Kidney capillary endothelial cell (primary cell): ENCODE measurements at places on chromosomes 13 and 19.

DNA sequence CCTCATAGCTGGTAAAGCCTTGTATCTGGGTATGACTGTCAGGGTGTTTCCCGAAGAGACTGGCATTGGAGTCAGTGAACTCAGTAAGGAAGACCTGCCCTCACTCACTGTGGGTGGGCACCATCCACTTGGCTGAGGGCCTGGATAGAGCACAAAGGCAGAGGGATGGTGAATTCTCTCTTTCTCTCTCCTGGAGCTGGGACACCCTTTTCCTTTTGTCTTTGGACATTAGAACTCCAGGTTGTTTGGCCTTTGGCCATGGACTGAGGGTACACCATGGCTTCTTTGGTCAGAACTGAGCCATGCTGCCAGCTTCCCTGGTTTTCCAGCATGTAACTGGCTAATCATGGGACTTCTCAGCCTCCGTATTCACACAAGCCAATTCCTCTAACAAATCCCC is 4.6 kb upstream of the CEACAM1 start:
- DNase-seq, result no peak

DNA sequence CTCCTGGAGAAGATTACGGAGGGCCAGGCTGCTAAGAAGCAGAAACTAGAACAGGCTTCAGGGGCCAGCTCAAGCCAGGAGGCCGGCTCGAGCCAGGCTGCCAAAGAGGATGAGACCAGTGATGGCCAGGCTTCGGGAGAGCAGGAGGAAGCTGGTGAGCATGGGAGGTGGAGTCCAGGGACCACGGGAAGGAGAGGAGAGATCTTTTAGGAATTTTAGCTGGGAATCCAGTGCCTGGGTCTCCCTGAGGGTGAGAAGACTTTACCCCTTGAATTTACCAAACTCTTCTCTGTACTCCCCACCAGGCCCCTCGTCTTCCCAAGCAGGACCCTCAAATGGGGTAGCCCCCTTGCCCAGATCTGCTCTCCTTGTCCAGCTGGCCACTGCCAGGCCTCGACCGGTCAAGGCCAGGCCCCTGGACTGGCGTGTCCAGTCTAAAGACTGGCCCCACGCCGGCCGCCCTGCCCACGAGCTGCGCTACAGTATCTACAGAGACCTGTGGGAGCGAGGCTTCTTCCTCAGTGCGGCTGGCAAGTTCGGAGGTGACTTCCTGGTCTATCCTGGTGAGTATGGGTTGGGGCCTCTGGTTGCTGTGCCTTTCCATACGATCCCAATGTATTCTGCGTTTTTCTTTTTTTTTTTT is 824 bp downstream of the TSEN34 start:
- no peak for DNase-seq

- DNase-seq, result no peak
Measured at GRCh38 chr19:489418-490196, 6.7 kb upstream of the MADCAM1 start.

DNA sequence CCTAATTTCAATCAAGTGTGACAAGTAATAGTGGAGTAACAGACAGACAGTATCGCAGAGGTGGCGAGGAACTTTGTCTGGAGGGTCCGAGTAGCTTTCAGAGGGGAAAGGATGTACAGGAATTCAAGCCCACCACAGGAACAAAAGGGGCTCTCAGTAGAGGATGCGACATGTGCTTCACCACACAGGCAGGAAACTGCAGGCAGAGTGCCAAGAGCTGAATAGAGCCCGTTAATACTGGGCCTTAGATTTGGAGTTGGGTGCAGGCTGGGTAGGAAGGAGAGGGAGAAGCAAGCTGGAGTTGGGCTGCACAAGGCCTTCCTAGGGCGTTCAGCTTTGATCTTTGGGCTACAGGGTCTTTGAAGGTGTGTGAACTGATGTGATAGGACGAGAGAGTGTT is 1.2 kb downstream of the CCDC70 start:
- peak; percentile 18 for DNase-seq

DNA sequence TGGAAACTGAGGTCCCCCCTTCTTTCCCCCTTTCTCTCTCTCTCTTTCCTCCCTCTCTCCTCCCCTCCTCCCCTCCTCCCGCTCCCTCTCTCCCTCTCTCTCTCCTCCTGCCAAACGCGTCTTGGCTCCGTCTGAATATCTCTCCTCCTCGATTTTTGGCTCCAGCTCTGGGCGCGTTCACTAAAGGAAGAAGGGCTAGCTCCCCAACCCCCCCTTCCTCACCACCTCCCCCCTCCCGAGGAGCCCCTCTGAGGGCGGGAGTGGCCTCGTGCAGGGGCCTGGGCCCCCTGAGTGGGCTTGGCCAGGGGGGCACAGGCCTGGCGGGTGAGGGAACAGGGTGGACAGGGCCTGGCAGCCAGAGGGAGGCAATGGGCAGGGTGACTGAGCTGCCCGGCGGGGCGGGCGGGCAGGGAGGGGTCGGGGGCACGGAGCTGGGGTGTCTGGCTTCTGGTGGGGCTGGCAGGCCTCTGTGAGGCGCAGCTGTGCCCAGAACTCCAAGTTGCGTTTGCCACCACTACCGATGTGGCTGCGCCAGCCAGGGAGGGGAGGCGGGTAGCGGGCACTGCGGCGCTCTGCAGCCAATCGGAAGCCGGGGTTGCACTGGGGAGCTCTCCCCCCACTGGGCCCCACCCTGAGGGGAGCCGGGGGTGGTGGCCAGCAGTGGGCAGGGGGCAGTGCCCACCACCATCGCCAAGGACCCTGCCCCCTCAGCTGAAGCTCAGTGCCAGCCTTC is 7.1 kb downstream of the NFIX start:
- DNase-seq, result no peak

DNA sequence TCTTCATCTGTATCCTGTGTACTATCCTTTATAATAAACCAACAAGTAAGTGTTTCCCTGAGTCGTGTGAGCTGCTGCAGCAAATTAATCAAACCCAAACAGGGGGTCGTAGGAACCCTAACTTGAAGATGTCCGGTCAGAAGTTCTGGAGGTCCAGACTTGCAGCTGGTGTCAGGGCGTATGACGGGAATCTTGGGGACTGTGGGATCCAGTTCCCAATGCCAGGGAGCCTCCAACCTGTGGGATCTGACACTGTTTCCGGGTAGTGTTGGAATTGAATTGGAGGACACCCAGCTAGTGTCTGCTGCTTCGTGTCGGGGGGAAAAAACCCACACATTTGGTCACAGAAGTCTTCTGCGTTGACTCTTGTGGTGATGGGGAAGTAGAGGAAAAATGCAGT is 52.1 kb upstream of the AMER2 start:
- no peak for DNase-seq

DNA sequence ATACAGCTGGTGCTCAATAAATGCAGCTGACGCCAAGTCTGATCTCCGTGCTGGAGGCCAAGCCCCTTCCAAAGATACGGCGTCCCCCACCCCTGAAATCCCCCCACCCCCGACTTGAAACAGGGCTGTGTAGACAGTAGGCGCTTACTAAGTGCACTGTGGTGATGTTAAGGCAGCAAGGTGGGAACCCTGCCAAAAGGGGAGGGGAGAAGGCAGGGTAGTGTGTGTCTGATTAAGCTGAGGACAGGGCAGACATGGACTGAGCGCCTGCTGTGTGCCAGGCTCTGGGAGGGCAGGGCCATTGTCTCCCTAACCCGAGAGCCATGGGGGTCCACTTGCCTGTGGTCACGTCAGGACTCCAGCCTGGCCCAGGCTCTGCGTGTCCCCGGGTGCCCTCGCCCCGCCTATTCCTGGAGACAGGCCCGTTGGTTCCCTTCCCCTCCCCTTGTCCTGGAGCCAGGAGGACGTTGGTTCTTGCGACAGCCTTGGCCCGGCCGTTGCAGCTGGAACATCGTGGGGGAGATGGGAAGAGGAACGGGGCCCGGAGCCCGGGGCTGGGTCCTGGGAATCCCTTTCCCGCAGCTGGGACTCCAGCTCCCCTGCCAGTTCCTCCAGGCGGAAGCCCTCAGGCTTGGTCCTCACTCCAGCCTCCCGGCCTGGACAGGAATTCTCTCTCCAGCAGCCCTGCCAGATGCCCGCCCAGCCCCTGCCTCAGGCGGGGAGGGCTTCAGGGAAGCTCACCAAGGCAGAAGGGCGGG is 1.7 kb upstream of the ELANE start:
- DNase-seq, result no peak

DNA sequence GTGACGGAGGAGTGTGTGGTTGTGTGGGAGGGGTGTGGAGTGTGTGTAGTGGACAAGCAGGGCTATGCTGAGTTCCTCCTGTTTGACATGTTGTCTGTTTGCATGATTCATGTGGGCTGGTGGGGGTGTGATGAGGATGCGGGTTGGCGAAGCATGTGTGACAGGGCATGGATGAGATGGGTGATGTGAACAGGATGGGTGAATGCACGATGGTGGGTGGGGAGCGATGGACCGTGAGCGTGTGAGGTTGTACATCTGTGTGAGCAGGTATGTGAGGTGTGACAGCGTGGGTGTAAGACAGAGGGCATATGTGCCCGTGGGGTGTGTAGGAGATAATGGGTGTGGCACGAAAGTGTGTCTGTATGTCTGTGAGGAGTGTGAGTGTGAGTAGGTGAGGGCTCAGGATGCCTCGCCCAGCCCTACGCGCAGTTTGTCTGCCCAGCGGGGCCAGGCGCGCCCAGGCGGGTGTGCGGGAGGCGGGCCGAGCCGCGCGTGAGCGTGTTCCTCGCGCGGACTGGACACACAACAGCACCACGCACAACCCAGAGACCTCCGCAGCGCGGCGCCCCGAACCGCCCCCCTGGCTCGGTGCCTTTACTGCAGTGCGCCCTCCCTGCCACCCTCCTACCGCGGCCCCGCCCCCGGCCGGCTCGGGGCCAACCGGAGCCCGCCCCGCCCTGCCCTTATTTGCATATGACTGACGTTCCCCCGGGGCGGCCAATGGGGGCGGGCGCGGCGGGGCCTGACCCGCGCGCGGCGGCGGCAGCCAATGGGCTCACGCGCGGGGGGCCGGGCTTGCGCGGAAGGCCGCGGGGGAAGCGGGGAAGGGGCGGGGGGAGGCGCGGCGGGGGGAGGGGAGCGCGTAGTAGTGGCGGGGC is 14.4 kb downstream of the CIC start:
- peak; percentile 85 for DNase-seq

DNA sequence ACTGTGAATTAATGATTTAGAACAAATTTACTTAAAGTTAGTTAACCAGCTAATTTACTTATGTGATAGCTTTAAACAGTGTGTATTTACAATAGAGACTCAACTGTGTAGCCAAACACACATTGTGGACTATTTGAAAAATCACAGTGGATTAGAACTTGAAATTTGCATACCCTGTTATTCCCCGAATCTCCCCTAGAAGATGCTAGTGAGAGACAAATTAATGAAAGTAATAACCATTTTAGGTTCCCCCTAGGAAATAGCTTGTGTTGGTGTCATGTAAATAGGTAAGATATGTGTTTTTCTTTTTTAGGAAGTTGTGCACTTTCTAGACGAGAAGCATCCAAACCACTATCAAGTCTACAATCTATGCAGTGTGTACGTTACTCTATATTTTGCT is 98.5 kb downstream of the C1QTNF9 start:
- DNase-seq, result no peak

DNA sequence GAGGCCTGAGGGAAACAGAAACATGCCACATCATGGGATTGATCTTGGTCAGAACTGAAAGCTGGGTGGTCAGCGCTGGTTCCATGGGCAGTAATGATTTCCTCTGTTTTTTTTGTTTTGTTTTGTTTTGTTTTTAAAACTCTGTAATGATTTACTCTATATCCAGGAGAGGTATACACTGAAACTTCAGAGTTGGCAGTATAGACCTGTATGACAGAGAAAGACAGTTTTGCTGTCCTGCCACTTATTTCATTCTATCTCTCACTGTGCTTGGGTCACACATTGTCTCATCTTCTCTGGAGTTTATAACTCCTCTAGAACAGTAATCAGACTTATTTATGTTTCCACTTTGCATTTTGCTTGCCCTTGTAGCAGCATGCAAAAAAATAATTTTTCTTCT is 105.1 kb upstream of the SLITRK1 start:
- DNase-seq, result no peak

- peak; percentile 63 for DNase-seq
Measured at GRCh38 chr13:44231786-44232516, 141.7 kb upstream of the SERP2 start.

DNA sequence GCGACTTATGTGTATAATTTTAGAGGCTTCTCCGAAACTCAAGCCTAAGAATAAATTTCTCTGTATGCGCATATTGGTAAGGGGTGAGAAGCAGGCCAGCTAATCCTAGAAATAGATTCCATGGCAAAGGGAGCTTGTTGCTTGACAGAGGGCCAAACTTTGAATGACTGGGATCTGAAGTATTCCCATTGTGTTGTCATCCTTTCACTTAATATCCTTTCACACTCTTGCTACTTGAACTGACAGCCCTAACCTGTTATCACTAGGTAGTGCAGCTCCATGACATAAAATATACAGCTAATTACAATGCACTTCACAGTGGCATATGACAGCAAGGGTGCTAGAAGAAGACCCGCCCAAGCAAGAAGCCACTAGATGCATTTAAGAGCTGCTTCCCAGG is 309.8 kb downstream of the OXGR1 start:
- DNase-seq, result no peak

DNA sequence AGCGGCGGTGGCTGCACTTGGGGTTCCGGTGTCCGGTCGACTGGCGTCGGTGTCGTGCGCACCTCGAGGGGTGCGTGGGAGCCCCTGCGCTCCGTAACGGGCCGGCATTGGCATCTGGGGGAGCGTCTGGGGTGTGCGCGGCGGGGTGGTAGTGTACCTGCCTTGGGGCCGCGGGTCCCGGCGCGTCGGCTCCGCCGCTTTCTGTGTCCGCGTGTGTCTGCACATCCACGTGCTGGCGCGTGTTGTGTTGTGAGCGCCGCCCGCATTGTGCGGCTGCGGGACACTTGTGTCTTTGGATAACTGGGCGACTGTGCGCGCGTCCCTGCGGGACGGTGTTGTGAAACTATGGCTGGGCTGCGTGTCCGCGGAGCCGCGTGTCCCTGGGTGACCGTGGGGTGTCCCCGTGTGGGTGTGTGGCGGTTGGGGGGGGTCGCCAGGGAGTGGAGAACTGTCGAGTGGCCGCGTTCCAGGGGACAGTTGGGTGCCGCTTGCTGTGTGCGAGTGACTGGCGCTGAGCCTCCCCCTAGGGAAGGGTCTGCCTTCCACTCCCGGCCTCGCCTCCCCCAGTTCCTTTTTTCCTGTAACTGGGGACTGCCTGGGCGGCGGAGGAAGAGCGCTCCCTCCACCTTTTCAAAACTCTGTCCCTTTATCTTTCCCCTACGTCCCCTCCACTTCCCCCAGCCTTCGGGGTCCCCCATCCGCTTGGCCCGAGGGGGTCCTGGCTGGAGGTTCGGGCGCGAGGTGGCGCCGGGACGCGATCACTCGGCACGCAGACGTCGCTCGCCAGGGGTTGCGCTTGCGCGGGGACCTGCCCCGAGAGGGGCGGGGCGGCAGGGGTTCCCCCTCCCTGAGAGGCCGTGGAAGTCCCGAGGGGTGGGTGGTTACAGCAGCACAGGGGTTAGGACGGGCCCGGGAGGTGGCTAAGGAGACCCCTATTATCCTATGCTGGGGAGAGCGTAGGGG is 5.7 kb upstream of the NFIC start:
- DNase-seq, result no peak

DNA sequence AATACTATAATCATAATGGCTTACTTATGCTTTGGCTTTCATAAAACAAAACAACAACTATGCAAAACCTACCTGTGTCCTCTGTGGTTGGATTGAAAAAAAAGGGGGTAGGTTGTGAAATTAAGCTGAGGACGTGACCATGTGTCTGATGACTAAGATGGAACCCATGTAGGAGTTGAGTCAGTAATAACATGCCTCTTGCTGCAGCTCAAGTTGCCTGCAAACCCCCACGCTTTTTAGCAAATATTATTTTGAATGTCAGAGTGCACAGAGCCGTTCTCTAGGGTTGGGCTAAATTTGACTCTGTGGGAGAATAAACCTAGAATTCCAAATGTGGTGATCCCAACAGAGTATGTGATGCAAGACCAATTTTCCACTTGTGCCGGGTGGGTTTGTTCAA is 209.3 kb downstream of the KCNRG start:
- DNase-seq, result no peak
